GM19239 (cell line): ENCODE measurements at places on chromosomes 3 and 15.

- DNase-seq, result no peak
These were observed 42.8 kb upstream of the IQSEC1 start for GRCh38 chr3:13115991-13116390.

- no peak for DNase-seq
These were observed 1.3 kb downstream of the ST3GAL6 start for GRCh38 chr3:98764472-98764884.

DNA sequence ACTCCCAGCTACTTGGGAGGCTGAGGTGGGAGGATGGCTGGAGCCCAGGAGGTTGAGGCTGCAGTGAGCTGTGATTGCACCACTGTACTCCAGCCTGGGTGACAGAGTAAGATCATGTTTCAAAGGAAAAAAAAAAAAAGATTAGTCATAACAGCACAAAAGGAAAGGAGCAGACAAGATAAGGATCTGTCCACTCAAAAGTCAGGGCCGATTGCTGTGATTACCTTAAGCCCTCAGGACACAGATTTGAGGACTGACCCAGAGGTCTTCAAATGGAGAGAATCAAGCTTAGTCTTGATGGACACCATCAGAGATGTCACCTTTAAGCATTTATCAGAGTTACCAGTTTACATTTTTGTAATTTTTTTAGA, 23.9 kb upstream of the HEG1 start:
- no peak for DNase-seq

GRCh38 chr3:141240687-141241615, 9.3 kb downstream of the PXYLP1 start:
- no peak for DNase-seq

DNA sequence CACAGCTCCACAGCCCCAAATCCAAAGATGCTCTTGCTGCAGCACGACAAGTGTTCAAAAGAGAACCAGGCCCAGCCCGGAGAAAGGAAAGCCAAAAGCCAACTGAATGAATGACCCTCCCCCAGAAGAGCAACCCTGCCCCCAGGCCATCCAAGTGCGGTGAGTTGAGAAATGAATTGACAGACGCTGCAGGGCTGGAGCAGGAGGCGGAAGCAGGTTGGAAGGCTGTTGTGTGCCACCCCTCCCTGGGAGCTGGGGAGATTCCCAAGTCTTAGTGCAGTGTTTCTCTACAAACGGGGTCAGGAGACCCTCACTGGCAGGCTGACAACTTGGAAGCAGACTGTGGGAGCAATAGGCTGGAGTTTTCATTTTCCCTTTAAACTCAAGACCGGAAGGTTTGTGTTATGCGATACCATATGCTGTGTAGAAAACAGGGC, 3.5 kb upstream of the SPTBN5 start:
- no peak for DNase-seq

GRCh38 chr15:59998305-59998949, 5.7 kb upstream of the FOXB1 start:
- no peak for DNase-seq
